ENCODE measurements at places on chromosomes 11 and 22.
A peak's percentile ranks its signal among the peaks of the same experiment; 100 is the strongest.

DNA sequence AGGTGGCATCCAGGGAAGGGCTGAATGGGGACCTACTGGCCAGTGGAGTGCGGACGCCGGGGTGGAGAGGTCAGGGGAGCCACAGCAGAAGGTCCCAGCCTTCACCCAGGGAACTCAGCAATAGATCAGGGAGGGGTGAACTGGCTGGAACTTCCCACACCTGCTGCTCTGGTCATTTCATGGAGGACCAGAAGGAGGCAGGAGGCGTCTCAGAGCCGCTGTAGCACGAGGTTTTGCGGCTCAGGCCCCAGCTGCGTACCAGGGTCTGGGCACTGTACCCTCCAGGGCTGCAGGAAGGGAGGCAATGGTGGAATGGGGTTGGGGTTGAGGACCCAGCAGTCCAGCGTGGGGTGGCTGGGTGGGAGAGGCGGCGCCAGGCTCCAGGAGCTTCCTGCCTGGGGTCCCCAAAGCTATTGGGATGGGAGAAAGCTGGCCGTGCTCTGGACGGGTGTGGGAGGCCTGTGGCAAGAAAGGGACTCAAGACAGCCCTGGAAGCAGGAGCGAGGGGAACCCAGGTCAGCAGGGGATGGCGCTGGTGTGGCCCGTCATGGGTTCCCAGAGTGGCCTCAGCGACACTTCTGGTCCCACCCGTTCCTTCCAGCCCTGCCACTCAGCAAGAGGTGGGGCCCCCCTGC, 20.2 kb upstream of the BRSK2 start:
- no peak for DNase-seq

DNA sequence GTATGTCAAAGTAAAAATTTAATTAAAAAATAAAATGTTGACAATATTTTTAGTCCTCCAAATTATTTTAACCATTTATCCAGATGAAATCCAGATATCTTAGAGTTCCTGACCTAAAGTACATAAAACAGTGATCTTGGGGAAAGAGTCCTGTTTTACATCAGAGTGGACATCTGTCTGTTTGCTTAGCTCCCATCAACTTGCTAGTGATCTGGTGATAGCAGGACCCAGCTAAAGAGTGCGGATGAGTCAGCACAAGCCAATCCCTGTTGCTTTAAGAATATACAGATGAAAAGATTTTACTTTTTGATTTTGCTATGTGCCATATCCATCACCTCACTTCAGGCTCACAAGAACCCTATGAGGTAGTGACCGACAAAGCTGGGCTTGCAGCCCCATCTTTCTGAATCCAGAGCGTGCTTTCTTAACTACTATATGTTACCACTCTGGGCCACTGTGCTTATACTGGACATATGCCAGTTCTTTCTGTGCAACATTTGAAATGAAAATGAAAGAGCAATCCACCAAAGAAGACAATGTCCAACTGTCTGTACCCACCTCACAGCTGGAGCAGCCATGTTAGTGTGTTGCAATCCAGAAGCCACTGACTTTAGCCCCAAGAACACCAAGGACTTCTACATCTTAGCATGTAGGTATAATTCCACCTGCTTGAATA, 167.6 kb upstream of the SESN3 start:
- DNase-seq = peak; percentile 75

DNA sequence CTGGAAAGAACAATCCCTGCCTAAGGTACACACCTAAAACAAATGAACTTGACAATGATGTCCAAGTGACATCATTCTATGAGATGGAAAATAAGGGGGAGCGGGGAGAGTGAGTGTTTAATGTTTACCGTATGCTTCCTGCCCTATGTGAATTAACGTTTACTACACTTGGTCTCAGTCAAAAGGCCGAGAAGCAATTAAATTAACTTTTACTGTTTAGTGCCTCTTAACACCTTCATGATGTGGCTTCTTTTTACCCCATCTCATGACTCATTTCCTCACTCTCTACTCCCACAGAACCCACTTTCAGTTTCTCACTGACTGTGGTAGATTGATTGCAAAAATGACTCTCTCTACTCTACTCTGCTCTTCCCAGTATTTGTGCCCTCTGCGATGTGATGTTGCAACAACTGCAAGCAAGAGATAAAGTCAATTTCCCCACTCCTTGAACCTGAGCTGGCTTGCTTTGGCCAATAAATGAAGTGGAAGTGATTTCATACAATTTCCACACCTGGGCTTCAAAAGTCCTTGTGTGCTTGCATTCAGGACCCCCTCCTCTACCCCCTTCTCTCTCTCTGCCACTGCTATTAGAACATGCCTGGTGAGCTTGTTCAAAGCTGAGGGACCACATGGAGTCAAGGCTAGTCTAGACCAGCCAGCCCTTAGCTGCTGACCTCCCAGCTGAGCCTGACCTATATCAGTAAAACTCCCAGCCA, 11.6 kb upstream of the ALKBH3 start:
- peak; percentile 13 for DNase-seq

GRCh38 chr11:68351450-68352275, 39.3 kb downstream of the LRP5 start:
- no peak for DNase-seq

GRCh38 chr11:133078591-133079404, 453.5 kb downstream of the OPCML start:
- DNase-seq = peak; percentile 51

GRCh38 chr11:67344264-67344663, 9.1 kb downstream of the POLD4 start:
- no peak for DNase-seq

- no peak for DNase-seq
Measured at GRCh38 chr22:16968218-16968595, 39.8 kb downstream of the GAB4 start.

GRCh38 chr11:74319139-74319816, 7.8 kb upstream of the P4HA3 start:
- DNase-seq = no peak

GRCh38 chr22:42842658-42843370, 14.3 kb downstream of the ARFGAP3 start:
- DNase-seq = no peak

DNA sequence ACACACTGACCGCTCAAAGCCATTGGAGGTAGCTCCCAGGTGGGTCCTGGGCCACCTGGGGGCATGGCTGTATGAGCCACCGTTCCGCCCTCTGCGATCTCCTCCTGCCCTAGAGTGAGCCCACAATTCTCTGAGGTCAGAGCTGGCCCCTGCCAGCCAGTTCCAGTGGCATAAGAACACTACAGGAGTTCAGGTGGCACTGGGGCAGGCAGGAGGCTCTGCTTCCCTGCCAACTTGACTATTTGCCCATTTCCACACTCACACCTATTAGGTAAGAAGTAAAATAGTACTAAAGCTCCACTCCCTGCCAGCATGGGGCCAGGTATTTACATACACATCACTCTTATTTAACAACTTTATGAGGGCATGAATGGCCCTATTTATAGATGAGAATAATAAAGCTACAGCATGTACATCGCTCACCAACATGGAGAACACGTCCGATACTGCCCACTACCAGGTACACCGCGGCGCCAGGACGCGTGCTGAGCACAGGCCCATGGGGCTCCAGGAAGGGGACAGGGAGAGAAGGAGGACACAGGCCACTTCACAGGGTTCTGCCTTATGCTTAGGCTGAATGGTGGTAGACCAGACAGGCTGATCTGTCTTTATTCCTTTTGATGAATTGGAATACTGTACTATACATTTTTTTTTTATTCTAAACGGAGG, 26.2 kb downstream of the PISD start:
- DNase-seq = peak; percentile 32

- DNase-seq = no peak
Measured at GRCh38 chr22:42967933-42968332, 47.0 kb downstream of the PACSIN2 start.

DNA sequence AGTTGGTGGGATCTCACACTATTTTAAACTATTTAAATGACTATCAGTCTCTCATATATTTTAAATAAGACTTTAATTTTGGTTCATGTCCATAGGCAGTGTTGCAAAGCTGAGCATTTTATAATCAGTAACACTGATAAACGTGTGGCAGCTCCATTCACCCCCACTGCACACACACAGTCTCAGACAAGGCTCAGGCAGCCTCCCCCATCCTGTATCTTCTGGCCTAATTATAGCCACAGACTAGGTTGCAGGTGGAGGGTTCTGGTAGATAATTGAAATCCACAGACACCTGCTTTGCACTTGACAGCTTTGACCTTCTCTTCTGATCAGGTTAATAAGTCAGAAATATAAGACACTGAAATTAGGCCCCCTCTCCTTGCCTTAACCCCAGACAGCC, 118.5 kb upstream of the LDLRAD3 start:
- DNase-seq = peak; percentile 15

GRCh38 chr11:11746449-11746848, 95.3 kb upstream of the USP47 start:
- no peak for DNase-seq

- peak; percentile 60 for DNase-seq
Measured at GRCh38 chr11:116535994-116536393, 236.8 kb downstream of the BUD13 start.

DNA sequence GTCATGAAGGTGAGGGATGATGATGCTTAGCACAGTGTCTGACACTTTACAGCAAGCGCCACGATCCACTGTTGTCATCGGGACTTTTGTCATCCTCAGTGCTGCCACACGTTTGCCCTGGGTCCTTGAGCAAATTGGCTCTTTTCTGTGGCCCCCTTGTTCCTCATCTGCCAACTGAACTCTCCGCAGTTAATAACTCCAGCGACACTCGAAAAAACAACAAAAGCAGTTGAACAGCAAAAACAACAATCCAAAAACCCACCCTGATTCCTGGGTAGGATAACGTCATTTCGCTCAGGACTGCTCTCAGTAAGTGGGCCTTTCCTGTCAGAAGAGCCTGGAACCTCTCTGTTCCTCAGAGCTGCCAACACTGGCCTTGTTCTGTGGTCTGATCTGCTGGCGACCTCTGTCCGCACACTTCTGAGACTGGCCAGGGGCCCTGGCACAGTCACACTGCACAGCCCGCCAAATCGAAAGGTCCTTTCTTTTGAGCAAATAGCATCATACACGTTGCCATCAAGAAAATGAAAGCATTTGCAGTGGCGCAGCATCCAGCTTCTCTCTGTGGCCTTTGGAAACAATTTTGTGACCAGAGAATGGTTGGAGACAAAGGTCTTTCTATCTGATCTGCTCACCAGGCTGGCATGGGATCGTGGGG, 79.9 kb upstream of the SYT13 start:
- no peak for DNase-seq

- DNase-seq = peak; percentile 35
Measured at GRCh38 chr11:79262221-79262620, 178.6 kb downstream of the TENM4 start.

GRCh38 chr11:115887316-115887715, 383.1 kb upstream of the CADM1 start:
- DNase-seq = peak; percentile 80

- DNase-seq = no peak
Measured at GRCh38 chr11:70252844-70253243, 17.6 kb upstream of the PPFIA1 start.

- DNase-seq = peak; percentile 92
Measured at GRCh38 chr11:6321961-6322362, 1.7 kb upstream of the CAVIN3 start.

DNA sequence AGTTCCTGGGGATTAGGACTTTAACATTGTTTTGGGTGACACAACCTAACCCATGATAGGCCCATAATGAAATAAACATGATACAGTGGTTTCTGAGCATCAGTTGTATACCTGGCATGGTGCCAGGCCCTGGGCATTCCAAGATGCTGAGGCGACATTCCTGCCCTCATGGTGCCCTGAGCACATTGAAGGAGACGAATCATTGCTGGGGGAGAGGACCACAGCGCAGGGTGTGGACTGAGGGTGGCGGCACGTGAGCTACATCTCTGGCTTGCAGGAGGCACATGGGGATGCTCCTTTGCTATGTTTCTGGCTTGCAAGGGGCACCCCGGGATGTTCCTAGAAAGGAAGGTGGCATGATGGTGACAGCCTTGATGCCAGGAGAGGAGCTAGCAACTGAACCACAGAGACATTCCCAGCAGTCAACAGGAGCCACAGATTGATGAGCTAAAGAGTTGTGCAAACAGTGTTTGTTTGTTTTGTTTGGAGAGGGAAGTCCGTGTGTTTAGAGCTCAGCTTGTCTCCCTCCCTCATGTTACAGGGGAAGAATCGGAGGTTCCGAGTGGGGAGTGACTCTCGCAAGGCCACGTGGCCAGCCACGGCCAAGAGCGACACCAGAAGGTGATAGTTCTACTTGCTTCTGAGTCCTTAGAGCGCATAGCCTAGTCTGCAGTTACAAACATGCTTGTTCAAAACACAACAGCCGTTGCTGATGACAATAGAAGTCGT, 106.4 kb downstream of the MIAT start:
- peak; percentile 69 for DNase-seq
